ENCODE measurements at places on chromosomes 6 and 20. TPM values are rescaled to one million over a fixed set of nuclear protein-coding genes. Genes with fewer than 3 reads are reported as not detected.

GRCh38 chr20:53381568-53382262 is 211.9 kb downstream of the ZNF217 start:
- no peak for DNase-seq

DNA sequence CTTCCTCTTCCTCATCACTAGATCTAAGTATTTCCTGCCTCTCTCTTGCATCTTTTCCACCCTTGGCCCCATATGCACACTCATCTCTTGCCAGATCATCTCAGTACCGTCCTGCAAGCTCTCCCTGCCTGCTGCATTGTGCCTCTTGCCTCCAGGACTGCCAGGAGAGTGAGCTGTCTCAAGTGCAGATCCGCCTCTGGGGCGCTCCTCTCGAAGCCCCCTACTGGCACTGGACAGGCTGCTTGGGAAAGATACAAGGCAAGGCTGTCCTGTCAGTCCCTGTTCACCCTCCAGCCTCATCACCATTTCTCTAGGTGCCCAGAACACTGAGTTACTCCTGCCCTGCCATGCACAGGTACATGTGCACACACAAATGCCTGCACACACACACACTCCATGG is 10.2 kb downstream of the SYNDIG1 start:
- no peak for DNase-seq

GRCh38 chr6:28489366-28490204 is 26.0 kb downstream of the GPX6 start:
- no peak for DNase-seq

Gene CPNE5
- total RNA-seq = 19.2 TPM

DNA sequence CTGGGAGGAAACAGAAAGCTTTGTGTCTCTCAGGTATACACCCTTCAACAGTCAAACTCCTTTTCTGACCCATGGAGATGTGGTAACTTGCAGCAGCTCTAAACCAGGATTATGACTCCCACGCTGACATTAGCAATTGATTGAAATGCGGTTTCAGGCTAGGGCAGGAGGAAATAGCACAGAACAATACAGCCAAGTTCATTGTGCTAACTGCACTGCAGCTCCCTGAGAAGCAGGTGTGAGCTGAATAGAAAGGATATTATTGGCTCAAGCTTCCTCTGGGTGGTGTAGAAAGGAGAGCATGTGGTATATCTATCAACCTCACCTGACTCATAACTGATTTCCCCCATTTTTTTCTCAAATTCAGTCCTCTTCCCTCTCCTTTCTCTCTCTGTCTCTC is 612.3 kb upstream of the BTBD3 start:
- DNase-seq = no peak

- no peak for DNase-seq
These were observed 40.4 kb upstream of the PIM1 start for GRCh38 chr6:37129566-37129965.

GRCh38 chr6:148235446-148235845 is 107.2 kb upstream of the SASH1 start:
- DNase-seq = no peak

DNA sequence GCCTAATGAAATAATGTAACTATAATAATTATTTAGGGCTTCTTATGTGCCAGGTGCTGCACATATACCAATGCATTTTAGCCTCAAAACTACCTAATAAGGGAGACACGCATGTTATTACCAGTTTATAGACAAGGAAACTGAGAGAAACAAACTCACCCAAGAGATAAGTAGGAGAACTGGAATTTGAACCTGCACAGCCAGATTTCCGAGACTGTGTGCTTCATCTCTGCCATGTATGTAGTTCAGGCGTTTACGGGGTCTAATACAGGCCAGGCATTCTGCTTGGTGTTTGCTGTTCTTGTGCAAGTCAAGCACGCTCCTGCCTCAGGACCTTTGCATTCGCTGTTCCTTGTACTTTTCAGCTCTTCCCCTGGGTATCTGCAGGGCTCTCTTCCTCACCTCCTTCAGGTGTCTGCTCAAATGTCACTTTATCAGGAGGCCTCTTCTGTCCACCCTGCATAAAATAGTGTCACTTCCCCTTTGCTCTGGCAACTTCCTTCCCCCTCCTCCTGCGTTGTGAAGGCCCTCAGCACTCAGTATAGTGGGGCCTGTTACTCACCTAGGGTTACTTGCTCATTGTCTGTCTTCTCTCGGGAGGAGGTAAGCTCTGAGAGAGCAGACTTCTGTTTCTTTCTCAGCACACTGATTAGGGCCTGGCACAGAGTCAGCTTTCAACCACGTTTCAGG is 6.1 kb upstream of the NSFL1C start:
- no peak for DNase-seq

Gene DAAM2
- 113 TPM for total RNA-seq

GRCh38 chr20:50245498-50246366 is 55.1 kb downstream of the CEBPB start:
- no peak for DNase-seq

GRCh38 chr6:31896856-31897611 is 464 bp downstream of the EHMT2 start:
- DNase-seq = no peak

DNA sequence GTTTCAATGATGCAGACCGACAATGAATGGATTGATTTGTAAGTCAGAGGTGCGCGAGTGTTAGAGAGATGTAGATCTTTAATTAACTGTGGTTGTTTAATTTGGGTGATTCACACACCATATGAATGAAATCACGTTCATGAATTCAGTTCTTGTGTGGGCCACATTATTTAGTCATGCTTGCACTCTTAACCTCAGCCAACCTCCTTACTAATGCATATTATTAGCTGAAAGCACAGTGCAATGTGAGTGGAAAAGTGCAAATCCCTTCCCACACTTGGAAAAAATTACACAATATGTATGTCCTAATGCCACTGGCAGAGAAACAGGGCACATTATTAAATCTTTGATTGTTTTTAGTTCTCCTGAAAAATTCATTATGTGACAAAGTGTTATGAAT is 512.5 kb downstream of the BCKDHB start:
- no peak for DNase-seq

- DNase-seq = no peak
These were observed 1.3 kb downstream of the SULF2 start for GRCh38 chr20:47783828-47784598.

Gene CTAGE9
- not detected for total RNA-seq

Gene TCP11
- not detected for total RNA-seq

DNA sequence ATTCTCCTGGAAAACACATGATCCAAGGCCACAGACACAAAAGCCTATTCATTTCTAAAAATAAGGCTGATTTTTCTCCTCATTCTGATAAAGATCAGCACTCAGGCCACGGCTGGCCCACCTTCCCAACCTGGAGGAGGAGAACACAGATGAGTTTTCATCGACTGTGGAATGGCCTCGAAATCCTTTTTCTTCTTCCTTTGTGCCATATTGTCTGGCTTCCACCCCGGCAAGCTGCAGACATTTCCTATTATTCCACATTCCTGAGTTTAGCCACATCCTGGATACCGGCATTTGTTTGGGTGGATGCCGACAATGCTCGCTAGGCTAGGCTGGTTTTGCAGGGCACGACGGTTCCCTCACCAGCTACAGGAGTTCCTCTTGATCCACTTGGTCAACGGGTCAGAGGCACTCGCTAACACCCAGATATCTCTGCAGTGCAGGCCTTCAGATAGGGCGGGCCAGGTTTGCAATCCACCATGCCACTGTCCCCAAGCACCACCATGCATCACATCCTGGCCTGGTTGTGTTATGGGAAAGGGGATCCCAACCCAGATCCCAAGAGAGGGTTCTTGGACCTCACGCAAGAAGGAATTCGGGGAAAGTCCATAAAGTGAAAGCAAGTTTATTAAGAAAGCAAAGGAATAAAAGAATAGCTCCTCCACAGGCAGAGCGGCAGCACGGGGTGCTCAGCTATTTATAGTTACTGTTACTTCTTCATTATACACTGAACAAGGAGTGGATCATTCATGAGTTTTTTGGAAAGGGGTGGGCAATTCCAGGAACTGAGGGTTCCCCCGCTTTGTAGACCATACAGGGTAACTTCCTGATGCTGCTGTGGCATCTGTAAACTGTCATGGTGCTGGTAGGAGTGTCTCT is 4.2 kb upstream of the CTSZ start:
- DNase-seq = no peak

Gene PSMG4
- total RNA-seq = 19.2 TPM

Data from spleen (tissue), 13 donors.